D341Med (cell line): ENCODE measurements at places on chromosomes 5 and 9.
A peak's percentile ranks its signal among the peaks of the same experiment; 100 is the strongest.

DNA sequence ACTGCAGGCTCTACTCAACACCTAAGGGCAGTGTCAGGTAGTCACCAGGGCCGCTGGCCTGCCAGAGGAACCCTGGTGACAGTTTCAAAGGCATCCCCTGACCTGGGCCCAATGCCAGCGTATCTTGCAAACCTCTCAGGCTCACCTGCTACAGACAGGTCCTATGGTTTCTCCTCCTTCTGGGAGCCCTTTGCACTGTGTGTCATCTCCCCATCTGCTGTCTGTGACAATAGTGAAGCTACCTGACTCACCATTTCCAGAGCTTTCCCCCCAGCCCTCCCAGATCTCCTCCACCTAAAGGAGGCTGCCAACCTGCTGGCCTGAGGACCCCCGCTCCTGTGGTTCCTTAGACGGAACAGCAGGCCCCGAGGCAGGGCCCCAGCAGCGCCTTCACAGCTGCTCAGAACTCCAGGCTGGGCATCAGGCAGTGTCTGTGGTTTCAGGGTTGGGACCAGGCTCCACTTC is 203.1 kb downstream of the FSTL4 start:
- DNase-seq: no peak

DNA sequence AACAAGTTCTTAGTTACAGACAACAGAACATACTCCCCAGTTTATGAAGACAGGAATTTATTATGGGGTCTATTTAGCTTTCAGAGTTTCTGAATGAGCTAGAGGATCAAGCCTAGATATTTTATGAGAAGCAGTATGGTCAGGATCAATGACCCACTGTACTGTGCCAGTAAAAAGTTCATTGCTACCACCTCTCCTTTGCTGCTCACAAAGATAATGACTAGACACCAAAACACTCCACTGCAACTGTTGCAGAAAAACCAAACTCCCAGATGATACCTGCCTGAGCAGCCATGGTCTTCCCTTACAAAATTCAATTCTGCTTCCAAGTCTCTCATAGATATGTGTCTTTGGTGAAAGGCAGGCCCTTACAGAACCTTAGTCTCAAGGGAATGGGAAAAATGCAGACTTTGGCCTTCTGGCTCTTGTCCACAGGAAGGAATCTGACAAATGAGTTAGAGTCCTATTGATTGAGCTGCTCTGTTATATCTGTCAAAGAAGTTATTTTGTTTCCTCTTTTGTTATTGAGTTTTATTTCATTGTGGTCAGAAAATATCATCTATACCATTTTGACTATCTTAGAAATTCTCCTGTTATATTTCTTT is 74.7 kb upstream of the RASGRF2 start:
- no peak for DNase-seq

GRCh38 chr9:132673355-132673754 is 3.1 kb downstream of the GTF3C4 start:
- peak; percentile 69 for DNase-seq

DNA sequence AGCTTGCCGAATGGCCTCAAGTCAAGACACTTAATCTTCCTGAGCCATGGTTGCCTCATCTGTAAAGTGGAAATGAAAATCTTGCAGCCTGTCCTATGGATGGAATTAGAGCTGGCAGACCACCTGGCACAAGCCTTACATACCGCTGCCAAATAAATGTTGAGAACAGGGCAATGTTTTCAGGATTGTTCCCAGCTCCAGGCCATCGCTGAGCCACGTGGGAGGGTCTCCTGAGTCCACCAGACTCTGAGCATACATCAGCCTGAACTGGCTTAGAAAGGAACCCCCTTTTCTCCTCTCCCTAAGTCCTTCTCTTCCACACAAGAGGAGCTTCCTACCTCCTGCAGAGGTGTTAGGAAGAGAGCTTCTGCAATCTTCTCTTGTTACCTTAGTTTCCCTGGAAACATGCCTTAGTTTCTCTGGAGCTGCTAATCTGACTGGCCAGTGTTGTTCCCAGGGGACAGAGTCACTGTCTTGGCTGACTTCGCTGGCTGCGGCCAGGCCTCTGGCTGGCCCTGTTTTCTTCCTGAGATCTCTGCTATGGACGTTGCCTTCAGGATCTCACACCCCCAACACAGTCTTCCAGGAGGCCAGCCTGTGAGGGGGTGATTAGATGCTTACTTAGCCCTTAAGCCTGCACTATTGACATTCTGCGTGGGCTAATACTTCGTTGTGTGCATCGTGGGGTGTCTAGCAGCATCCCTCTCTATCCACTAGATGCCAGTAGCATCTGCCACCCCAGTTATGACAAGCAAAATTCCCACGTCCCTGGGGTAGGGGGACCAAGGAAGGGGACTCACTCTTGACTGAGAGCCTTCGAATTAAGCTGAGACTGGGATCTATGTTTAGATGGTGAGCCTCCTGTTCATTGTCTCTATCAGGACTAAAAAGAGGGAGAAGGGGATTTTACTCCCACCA is 62.2 kb downstream of the BOD1 start:
- DNase-seq: no peak

GRCh38 chr9:15529566-15530324 is 19.0 kb upstream of the PSIP1 start:
- no peak for DNase-seq

DNA sequence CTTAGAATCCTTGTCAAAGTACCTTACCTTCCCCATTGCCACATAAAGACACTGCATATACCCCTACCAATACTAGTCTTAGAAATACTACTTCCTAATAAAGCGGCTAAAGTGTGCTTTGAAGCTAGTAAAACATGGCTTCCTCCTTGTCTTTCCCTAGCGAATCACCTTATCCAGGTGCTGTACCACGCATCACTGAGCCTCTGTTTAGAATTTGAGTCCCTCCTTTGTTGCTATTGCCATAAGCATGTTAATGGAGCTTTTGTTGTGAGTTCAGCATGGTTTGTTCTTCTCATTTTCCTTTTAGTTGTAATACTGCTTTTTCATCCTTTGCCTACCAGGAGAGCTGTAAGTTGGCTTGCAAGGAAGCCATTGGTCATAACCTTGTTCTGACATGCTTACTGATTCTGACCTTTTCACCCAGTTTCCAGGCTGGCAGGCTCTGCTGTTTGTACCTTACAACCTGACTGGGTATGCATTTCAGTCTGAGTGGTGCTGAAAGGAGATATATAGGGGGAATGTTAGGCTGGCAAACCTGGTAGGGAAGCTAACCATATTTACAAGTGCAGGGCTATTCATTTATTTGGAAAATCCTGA is 49.8 kb downstream of the LMNB1 start:
- DNase-seq: no peak

GRCh38 chr9:37398464-37399025 is 24.0 kb upstream of the GRHPR start:
- DNase-seq: no peak

DNA sequence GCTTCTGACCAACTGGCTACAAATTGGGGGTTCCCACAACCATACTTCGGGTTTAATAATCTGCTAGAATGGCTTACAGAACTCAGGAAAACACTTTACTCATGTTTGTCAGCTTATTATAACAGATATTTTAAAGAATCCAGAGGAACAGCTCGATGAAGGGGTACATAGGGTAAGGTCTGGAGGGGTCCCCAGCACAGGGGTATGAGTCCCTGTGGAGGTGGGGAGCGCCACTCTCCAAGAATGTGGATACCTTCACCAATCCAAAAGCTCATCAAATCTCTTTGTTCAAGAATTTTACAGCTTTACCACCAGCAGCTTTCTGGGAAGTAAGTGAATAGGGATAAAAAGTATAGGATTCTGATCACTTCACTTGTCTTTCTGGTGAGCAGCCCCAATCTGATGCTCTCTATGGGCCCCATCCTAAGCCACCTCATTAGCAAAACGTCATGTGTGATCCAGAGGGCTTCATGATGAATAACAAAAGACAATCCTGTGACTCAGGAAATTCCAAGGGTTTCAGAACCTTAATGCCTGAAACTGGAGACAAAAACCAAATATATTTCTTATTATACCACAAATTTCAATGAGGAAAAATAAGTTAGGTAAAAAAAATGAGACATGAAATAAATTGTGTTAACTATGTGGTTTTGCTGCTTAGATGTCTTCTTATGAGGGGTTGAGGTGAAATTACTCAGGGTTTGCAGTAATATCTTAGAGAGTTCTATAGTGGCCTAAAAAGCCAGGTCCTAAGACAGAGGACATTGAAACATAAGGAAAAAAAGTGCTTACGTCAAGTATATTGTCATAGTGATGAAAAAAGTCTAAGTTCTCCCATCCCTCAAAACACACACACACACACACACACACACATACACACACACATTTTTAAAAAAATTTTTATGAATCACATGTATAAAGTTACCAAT is 290.5 kb downstream of the ANXA1 start:
- DNase-seq: no peak

GRCh38 chr9:76803083-76803482 is 38.8 kb downstream of the PCA3 start:
- no peak for DNase-seq

DNA sequence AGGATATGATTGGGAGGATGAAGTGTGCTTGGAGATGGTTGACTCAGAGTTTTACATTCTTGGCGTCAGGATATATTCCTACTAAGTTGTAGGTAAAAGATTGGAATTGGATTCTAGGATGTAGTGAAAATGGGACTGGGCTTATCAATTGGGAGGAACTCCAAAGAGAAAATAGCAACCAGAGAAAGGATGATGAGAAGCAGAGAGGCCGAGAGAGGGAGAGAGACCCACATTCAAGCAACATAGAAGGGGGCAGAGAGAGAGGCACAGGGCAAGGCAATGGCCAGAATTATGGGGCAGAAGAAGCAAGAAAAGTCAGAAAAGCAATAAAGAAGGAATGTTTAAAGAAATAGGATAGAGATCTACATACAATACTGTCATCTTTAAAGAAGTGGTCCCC is 217.9 kb upstream of the ACTBL2 start:
- no peak for DNase-seq

GRCh38 chr9:76868897-76869296 is 37.0 kb downstream of the PRUNE2 start:
- peak; percentile 50 for DNase-seq

GRCh38 chr5:181044662-181045305 is 4.7 kb downstream of the BTNL9 start:
- peak; percentile 11 for DNase-seq

DNA sequence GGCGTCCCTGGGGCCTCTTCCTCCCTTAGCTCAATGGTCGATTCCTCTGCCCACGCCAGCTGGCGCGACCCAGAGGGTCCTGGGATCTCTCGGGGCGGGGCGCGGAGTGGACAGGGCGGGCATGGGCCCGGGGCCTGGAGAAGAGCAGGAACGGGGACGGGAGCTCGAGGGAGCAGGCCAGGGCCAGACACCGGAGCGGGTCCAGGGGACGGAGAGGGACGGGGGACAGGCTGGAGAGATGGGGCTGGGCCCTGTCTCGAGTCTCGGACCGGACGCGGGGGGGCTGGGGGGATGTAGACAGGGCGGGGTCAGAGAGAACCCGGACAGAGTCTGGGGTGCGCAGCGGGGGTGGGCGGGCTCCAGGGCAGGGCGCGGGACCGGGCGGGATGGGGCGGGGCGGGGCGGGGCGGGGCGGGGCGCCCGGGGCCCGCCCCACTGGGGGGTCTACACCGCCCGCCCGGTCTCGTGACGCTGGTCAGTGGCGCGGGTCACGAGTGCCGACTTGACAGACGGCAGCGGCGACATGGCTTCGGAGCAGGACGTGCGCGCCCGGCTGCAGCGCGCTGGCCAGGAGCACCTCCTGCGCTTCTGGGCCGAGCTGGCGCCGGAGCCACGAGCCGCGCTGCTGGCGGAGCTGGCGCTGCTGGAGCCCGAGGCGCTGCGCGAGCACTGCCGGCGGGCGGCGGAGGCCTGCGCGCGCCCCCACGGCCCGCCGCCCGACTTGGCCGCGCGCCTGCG is at the start of gene UAP1L1:
Gene UAP1L1 (plus strand): TSS at position 508 of the 738 bp plus-strand sequence. CDS start 16 bp downstream, at position 524.
- DNase-seq: peak; percentile 83

DNA sequence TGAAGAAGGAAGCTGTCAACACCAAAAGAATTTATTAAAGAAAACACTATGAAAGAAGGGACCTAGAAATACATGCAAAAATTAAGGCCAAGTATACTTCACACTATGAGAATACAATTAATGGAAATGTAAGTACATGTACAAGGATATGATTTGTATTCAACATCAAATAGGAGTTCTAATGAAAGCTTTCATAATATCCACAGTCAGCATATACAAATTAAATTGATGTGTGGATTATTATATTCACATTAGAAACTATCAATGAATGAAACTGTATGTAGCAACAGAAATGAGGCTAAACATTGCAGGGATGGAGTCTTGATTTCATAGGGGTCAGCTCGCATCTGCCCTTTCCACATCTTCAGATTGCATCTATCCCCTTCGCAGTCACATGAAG is 401.5 kb downstream of the CTNND2 start:
- DNase-seq: no peak

- no peak for DNase-seq
These were observed 108.6 kb upstream of the TMEM161B start for GRCh38 chr5:88377240-88377639.

GRCh38 chr5:173864126-173865050 is 23.8 kb upstream of the CPEB4 start:
- no peak for DNase-seq

GRCh38 chr5:79575996-79576395 is 36.2 kb upstream of the TENT2 start:
- no peak for DNase-seq

DNA sequence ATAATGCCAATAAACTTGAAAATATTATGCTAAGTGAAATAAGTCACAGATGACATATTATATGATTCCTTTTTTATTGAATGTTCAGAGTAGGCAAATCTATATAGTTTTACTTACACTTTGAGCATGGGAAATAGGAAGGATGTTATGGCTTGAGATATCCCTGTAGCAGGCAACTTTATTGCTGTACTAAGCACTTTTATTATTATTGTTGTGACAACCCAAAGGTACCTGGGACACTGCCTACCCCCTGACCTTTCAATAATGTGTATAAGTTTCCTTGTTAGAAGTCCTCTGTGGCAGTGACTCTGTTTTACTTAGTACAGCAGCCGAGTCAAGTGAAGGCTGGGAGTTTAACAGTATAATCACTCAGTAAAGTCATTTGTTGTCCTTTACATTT is 39.9 kb downstream of the SHOC1 start:
- DNase-seq: no peak

DNA sequence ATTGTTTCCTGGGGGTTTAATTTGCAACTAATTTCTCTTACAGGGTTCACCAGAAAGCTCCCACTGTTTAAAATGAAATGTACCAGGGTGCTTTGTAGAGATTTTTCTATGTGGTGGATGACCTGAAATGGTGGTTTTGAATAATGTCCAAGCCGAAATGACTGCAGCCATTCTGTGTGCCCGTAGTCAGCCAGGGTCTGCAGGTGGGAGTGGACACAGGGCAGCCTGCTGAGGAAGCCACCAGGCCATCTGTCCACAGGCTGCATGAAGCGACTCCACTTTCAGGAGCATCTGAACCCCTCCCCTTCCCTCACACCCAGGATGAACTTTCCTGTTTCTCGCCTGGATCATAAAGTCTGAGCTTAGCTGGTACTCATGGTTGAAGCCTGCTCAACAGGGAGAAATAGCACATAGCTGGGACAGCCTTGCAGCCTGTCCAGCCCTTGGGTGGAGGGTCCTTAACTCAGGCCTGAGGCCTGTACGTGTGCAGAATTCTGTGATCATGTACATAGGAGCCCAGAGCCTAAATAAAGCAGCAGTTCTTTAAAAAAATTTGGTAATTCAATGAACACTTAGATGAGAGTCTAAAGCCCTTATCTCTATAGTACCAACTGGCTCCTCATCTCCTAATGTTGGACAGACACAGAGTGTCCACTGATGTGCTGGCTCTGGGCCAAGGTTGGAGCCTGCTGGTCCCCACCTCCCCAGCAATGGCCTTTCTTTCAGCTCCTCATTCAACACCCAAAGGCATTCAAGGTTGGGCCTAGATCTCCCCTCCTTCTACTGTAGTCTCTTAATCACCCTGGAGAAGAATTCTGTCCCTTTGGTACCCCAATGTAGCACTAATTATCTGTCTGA is 72.8 kb downstream of the SHB start:
- DNase-seq: no peak
